ENCODE measurements at places on chromosomes 7 and 10. TPM values are rescaled to one million over a fixed set of nuclear protein-coding genes. Genes with fewer than 3 reads are reported as not detected.

The SPACDR gene
- 0.96 TPM for total RNA-seq

The DPYSL4 gene
- 52.0 TPM for total RNA-seq

The SUGCT gene
- 8.4 TPM for total RNA-seq

The SEMA3E gene
- 0.13 TPM for total RNA-seq

The CHRM2 gene
- 3.0 TPM for total RNA-seq

The SYT15B gene
- not detected for total RNA-seq

The UNC5B gene
- 38.6 TPM for total RNA-seq

The HECW1 gene
- total RNA-seq: 0.26 TPM

The FRMPD2 gene
- 0.20 TPM for total RNA-seq

The OR13A1 gene
- not detected for total RNA-seq

The ACSM6 gene
- not detected for total RNA-seq

The CLRN3 gene
- total RNA-seq: not detected

The SOSTDC1 gene
- total RNA-seq: not detected

The EPDR1 gene
- 43.8 TPM for total RNA-seq

The CNPY1 gene
- total RNA-seq: not detected

The STMP1 gene
- total RNA-seq: 26.4 TPM

The PRSS58 gene
- not detected for total RNA-seq

The ZCWPW1 gene
- 1.4 TPM for total RNA-seq

The STK31 gene
- not detected for total RNA-seq

The MSS51 gene
- 2.1 TPM for total RNA-seq

The GRM3 gene
- total RNA-seq: not detected

The PRR15 gene
- 0.39 TPM for total RNA-seq

The MBLAC1 gene
- total RNA-seq: 2.3 TPM

The LMBR1 gene
- total RNA-seq: 56.6 TPM
